Activated CD8-positive, alpha-beta memory T cell treated with anti-CD3 and anti-CD28 coated beads for 48 hours (primary cell): ENCODE measurements at places on chromosomes 2 and 18.

GRCh38 chr18:23203891-23204432 is 68.7 kb downstream of the CABLES1 start:
- DNase-seq: no peak

GRCh38 chr2:233251306-233252116 is at the start of gene ATG16L1:
Gene ATG16L1 (plus strand): TSS chr2:233251673. CDS start chr2:233251828, 155 bp downstream.
- DNase-seq: peak; percentile 89

- no peak for DNase-seq
Observed at GRCh38 chr18:74499633-74500032, 3.5 kb downstream of the CNDP2 start.

GRCh38 chr2:39378968-39379367 is 58.1 kb downstream of the MAP4K3 start:
- DNase-seq: no peak

DNA sequence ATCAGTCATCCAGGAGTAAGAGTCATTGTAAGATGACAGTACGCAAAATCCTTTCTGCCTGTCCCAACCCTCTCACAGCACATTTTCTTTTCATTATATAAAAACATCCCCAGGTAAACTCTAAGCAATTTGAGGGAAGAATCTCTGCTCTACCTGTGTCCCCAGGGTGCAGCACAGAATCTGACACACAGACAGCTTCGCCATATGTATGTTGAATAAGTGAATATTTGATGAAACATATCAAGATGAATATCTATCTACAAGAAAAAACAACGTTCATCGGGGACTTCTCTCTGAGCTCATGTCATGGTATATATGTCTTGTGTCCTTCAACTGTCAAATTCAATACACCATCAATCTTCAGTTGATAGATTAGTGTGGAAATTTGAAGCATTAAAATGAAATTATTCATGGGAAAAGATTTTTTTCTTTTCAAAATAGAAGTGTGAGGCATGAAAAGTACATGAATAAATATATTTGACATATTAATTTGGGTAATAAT is 94.5 kb upstream of the KYNU start:
- no peak for DNase-seq

DNA sequence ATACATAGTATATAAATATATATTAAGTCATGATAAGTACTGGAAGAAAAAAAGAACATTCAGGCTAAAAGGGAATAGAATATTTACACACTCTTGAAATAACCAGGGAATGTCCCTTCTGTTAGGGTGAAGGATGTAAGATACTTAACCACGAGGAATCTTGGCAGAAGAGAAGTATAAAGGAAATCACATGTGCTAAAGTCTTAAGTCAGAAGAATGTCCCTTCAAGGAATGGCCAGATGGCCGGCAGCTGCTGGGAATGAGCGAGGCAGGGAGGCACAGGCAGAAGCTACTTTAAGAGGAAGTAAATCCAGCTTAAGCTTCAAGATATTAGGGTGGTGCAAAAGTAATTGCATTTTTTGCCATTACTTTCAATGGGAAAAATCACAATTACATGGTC is 5.5 kb downstream of the CCDC102B start:
- DNase-seq: no peak

DNA sequence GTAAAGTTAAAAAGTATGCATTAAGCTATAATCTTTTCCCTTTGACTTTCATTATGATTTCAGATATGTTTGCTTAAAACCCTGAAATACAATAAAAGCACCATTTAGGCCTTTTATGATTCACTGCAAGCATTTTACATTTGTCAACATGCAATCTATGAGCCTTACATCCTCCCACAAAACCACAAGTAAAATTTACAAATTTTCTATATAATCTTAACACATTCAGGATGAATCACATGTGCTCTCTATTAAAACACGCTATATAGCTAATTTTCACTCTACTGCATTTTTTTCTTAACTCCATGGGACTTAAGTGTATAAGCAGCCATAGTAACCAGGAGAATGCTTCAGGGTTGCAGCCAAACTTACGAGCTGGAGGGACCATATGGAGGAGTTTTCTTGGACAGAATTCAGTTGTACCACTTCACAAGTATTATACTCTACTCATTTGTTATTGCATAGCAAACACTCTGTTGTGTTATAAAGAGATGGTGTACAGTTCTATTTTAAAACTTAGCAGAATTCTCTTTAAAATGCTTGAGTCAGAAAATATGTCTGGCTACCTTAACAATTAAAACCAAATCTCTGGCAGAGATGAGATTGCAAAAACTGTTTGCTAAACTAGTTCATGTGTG is 293.2 kb downstream of the ALK start:
- DNase-seq: no peak

DNA sequence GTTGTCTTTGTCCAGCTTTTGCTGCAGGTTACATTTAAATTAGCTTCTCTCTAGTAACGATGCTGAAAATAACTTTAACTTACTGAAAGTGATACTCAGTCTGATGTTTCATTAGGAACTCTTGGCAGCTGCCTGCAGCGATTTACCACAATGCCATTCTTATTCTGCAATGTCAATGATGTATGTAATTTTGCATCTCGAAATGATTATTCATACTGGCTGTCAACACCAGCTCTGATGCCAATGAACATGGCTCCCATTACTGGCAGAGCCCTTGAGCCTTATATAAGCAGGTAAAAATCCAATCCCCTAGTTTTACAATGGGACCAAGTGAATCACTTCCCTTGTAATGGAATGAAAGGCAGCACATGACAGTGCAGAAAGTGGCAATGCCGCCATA is 16.3 kb upstream of the MFF start:
- DNase-seq: no peak

DNA sequence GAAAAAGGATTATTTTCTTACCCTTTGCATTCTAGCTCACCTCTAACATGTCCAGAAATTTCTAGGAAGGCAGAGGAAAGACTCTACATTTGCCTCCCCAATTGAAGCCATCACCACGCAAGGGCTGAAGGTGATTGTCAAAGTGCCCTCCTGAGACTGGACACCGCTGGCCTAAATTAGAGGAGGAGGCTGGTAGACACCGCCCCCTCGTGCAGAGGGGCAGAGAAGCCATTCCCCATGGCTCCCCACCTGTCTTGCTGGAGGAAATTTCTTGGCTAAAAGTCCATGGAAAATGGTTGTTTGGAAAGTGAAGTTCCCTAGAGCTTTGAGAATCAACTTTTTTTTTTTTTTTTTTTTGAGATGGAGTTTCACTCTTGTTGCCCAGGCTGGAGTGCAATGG is 31.3 kb upstream of the CREB1 start:
- DNase-seq: no peak

GRCh38 chr2:177108890-177109289 is 103.7 kb upstream of the HNRNPA3 start:
- DNase-seq: no peak

DNA sequence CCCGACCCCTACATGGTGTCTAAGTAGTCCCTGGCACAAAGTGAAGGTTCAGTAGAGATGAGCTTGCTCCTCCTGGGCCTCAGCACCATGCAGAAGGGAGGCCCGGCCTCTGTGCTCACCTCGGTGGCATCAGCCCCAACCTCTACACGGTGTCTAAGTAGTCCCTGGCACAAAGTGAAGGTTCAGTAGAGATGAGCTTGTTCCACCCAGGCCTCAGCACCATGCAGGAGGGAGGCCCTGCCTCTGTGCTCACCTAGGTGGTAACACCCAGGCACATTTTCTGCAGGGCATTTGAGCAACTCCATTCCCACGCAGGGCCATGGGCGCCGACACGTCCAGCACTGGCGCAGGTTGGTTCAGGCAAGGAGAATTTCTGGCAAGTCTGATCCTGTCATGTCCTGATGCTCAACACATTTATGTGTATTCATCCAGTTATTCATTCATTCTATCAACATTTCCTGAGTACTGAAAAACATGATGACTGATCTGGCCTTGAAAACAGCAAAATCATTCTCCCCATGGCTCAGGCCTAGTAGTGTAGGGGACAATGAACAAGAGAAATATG is 408.2 kb upstream of the MYT1L start:
- DNase-seq: no peak

GRCh38 chr18:23887035-23887434 is 127.5 kb upstream of the TTC39C start:
- no peak for DNase-seq

DNA sequence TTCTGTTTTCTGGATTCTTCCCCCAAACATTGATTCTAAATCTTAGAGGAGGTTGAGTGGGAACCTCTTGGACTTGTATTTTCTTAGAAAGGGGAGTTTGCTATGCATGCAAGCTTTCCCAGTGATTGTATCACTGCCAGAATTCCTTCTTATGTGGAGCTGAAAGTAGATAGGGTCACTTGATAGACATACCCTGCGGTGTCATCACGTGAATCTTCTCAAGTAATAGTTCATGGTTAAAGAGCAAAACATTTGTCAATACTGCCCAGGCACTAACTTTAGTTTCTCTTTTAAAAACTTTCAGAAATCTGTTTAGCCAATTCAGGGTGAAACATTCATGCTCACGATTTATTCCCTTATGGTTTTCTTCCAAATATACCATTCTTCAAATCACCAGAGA is 6.4 kb downstream of the PMAIP1 start:
- DNase-seq: no peak

GRCh38 chr18:73136134-73136533 is 268.3 kb upstream of the NETO1 start:
- no peak for DNase-seq

GRCh38 chr2:188320861-188321260 is 29.2 kb downstream of the GULP1 start:
- no peak for DNase-seq

- DNase-seq: no peak
Observed at GRCh38 chr2:60735496-60736250, 20.4 kb upstream of the PAPOLG start.

DNA sequence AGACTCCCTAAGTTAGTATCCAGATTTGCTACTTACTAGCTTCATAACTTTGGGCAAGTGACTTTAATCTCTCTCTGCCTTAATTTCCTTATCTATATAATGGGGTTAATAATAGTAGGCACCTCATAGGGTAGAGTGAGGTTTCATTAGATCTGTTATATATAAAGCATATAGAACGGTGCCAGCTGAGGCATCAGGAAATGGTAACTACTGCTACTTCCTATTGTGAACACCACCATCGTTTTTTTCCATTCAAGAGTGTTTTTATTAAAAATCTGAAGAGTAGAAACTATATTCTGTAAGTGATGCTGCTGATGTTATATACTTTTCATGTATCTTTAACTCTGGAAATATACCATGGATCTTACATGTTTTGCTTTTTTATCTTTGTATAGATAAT is 44.3 kb downstream of the MALT1 start:
- no peak for DNase-seq

DNA sequence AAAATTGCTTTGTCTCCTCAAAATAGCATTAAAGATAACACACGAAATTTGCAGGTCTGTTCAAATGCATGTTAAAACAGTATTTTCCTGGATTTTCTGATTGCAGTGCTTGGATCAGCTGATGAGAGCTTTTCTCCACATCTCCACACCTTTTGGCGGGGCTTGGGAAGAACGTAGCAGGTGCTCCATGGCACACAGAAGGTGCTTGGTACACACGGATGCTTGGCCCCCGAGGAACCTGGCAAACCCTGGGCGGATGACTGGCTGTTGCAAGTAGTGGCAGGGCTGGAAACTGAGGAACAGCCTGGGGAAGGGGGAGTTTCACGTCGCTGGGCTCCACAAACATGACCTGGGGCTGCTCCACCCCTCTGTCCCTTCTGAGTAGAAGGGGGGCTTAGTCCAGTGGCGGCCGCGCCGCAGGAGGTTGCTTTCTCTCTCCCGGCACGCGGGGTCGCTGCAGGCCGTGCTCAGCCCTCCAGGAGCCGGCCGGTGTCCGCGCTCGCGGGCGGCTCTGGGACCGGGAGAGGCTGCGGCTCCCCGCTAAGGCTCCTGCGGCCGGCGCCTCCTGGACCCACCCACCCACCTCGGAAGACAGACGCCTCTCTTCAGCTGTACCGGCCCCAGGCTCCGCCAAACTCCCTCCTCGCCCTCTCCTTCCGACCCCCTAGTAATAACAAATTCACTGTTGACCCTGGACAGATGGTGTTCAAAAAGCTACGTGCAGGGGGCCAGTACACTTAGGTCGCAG is 69.3 kb downstream of the MARCO start:
- no peak for DNase-seq

DNA sequence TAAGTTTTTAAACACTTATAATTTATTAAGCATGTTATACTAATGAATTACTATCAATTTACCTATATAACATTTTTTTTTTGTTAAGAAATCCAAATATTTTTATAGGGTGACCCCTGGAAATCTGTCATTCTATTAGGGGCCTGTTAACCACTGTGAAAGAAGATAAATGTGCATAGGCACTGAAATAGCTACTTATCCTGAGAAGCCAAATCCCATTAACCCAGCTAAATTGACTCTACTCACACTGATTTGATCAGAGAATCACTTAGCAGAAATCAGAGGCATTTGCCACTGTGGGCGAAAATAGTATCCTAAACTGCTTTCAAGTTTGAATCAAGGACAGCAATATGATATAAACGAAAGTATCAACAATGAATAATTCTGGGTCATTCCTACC is 90.0 kb upstream of the GULP1 start:
- no peak for DNase-seq

- DNase-seq: no peak
Observed at GRCh38 chr2:97849881-97850528, 136.6 kb downstream of the ZAP70 start.
